ENCODE measurements at places on chromosomes 1 and 21. TPM values are rescaled to one million over a fixed set of nuclear protein-coding genes. Genes with fewer than 3 reads are reported as not detected.
A peak's percentile ranks its signal among the peaks of the same experiment; 100 is the strongest.

DENND2C gene
- 0.59 TPM for total RNA-seq

GRCh38 chr1:24544239-24544638 is 11.6 kb upstream of the NCMAP start:
- peaks cover 18% of the 10 kb centered on the region for H3K4me1 ChIP-seq
- no peaks in the 10 kb centered on the region for H3K27me3 ChIP-seq
- H3K36me3 ChIP-seq, result no peaks in the 10 kb centered on the region
- H3K4me3 ChIP-seq, result no peak overlapping the region
- no peak overlapping the region for H3K27ac ChIP-seq

DNA sequence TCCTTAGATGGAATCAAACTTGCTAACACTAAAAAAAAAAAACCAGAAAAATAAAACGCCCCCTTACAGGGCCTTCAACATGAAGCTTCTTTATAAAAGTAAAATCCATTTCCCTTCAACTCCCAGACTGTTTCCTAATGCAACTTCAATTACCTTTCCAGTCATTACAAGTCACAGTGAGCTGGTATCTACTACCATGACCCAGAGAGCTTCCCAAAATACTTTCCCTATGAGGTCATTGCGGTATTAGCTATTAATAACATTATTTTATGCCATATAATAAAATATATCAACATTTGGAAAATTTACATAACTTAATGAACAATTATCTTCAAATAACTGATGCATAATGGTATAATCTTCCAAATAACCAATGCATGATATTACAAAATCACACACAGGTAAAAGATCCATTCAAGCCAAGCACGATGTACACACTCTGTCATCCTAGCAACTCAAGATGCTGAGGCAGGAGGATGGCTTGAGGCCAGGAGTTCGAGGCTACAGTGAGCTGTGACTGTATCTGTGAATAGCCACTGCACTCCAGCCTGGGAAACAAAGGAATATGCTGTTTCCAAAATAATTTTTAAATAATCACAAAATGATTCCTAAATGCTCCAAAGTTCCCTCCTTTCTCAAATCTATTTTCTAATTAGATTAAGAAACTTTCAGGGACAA is 24.1 kb downstream of the EIF4G3 start:
- no peak overlapping the region for H3K4me3 ChIP-seq
- H3K36me3 ChIP-seq, result no peaks in the 10 kb centered on the region
- no peak overlapping the region for H3K27ac ChIP-seq
- no peak for DNase-seq
- no peaks in the 10 kb centered on the region for H3K27me3 ChIP-seq

DNA sequence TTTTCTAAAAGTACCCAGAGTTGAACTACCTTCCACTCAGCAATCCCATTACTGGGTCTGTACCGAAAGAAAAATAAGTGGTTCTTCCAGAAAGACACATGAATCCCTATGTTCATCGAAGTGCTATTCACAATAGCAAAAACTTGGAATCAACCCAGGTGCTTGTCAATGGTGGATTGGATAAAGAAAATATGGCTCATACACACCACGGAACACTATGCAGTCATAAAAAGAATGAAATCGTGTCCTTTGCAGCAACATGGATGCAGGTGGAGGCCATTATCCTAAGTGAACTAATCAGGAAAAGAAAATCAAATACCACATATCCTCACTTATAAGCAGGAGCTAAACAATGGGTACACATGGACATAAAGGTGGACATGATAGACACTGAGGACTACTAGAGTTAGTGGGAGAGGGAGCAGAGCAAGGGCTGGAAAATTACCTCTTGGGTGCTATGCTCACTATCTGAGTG is 32.9 kb upstream of the JUN start:
- peaks cover 35% of the 10 kb centered on the region for H3K4me1 ChIP-seq
- DNase-seq, result no peak
- H3K27ac ChIP-seq, result peak overlapping the region; percentile 57
- H3K36me3 ChIP-seq, result no peaks in the 10 kb centered on the region
- no peaks in the 10 kb centered on the region for H3K27me3 ChIP-seq

GRCh38 chr1:97084546-97084945 is 363.0 kb downstream of the PTBP2 start:
- H3K4me1 ChIP-seq, result no peaks in the 10 kb centered on the region
- no peak overlapping the region for H3K4me3 ChIP-seq
- H3K36me3 ChIP-seq, result no peaks in the 10 kb centered on the region
